Stimulated activated CD8-positive, alpha-beta memory T cell treated with anti-CD3 and anti-CD28 coated beads, Interleukin-15, amount 100 ng/mL, for 24 hours (primary cell): ENCODE measurements at places on chromosomes 5 and 9.

DNA sequence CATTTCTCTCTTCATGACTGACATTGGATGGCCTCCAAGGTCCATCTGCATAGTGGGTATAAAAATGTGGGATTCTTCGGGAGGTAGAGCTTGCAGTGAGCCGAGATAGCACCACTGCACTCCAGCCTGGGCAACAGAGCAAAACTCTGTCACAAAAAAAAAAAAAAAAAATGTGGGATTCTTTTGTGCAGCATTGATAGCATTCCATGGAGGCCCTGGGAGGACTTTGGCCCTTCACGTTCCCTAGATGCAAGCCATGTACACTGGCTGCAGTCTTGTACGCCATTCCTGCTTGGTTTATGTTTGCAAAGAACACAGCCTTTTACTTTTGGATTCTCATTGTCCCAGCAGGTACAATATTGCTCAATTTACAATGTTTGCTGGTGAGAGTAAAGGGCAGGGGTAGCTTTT lies 157.8 kb downstream of the SLCO4C1 start:
- DNase-seq: no peak

GRCh38 chr9:12274577-12274976 lies 418.6 kb upstream of the TYRP1 start:
- DNase-seq: no peak

DNA sequence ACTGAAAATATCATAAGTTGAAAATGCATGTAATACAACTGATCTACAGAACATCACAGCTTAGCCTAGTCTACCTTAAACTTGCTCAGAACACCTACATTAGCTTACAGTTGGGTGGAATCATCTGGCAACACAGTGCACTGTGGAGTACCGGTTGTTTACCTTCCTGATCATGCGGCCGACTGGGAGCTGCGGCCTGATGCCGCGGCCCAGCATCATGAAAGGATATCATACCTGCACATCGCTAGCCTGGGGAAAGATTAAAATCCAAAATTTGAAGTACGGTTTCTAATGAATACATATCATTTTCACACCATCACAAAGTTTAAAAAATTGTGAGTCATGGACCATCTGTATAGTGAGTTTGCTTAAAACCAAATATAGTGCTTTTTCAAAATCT lies 1.8 kb downstream of the HACD4 start:
- DNase-seq: no peak

DNA sequence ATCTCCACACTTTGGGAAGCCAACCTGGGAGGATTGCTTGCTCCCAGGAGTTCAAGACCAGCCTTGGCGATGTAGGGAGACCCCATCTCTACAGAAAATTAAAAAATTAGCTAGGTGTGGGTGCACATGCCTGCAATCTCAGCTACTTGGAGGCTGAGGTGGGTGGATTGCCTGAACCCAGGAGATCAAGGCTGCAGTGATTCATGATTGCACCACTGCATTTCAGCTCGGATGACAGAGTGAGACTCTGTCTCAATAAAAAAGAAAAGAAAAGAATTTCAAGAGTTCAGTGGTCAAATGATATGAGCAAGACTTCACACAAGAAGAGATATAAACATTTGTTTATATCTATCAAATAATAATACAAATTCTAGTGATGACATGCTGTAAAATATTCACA lies 23.0 kb upstream of the MTAP start:
- no peak for DNase-seq

DNA sequence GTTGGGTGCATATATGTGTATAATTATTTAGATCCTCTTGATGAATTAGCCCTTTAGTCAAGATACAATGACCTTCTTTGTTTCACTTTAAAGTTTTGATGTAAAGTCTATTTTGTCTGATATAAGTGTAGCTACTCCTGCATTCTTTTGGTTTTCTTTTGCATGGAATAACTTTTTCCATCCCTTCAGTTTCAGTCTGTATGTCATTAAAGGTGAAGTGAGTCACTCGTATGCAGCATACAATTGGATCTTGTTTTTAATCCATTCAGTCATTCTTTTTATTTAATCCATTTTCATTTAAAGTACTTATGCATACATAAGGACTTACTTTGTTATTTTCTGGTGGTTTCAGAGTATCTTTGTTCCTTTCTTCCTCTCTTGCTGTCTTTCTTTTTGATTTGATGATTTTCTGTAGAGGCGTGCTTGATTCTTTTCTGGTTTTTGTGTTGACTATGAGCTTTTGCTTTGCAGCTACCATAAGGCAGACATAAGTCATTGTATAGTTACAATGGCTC lies 36.3 kb upstream of the FAM120A start:
- DNase-seq: no peak

GRCh38 chr9:127781806-127782205 lies 3.3 kb upstream of the SH2D3C start:
- DNase-seq: no peak

DNA sequence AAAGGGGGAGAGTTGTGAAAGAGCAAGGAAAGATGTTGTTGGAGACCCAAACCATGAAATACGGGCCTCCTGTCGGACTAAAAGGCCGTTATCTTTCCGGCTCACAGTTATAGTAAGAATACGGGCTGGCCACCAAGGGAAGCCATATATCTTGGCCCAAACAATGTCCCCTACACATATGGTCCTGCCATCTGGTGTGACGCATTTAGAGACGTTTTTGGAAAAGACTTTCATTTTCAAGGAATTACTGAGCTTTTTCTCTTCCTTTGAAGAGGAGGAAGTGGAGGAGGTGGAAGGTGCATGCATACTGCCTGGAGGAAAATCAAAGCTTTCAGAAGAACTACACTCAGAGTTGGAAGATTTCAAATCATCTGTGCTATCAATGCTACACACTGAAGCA lies 26.7 kb downstream of the PWWP2A start:
- DNase-seq: no peak

- DNase-seq: no peak
These were observed 577 bp downstream of the TUT7 start for GRCh38 chr9:86353655-86354010.

DNA sequence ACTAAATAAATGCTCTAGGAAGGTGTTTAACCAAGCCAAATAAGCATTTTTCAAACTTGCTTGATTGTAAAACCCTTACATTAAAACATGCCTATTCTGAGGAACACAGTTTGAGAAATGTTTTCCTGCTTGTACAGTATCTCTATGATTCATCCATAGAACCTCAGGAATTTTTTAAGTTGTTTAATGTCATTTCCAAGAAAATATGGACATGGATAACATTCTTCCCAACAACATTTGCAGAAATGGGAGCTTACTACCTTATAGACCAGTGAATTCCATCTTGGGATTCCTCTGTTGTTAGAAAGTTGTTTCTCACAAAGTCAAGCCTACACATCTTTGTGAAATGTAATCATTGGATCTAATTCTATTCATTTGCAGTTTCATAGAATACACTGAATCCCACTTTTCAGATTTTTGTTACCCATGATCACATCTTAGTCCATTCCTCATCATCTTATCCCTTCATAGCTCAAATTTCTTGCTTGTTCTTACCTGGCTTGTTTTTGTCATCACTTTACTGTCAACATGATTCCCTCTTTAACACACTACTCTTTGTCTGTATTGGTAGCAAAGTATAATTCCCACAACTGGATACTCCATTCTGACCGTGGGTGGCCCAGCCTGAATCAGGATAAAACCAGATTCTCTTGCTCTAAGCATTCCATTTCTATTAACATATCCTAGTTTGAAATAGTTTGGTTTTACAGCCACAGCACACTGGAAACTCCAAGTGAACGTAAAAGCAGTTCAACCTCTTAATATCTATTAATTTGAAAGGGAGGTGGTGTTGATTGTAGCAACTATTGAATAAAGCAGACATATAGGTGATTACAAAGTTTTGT lies 49.4 kb upstream of the PAPPA start:
- DNase-seq: no peak

DNA sequence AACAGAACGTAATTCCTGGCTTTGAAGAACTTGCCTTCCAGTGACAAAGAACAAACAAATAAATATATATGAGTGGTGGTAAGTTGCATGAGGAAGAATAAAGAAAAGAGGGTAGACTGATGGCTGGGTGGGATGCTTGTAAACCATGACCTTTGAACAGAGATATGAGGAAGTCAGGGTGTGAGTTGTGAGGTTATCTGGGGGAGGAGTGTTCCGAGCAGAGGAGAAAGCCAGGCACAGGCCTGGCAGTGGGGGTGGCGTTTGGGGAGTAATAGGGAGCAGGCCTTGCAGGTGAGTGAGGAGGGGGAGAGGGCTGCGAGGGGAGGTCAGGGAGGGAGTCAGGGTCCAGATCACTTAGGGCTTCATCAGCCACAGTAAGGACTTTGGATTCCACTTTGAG lies 213.4 kb downstream of the PTTG1 start:
- no peak for DNase-seq

DNA sequence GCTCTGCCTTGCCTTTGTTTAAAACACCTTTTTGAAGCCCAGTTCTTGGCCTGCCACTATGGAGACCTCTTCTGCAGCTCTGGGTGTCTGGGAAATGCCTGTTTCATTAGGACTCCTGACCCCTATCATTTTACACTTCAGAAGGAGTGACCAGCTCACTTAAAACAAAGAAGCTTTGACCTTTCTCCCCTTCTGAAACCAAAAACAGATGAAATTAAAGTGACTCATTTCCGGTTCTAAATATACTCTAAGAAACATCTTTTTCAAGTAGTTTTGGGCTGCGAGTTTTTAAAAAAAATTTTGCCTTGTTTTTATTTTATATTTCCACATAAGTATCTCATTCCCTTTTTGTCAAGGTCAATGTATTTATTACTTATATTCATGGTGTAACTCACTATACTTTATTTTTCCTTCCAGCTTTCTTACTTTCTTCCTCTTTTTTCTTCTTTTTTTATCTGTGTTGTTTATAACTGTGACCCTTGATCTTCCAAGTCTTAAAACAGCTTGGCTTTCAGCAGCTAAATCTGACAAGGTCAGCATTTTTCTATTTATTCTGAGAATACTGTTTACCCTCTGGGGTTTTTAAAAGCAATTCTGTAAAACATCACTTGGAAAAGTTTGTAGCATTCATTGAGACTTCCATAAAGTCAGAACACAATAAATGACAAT lies 672.9 kb downstream of the NR2F1-AS1 start:
- DNase-seq: no peak

DNA sequence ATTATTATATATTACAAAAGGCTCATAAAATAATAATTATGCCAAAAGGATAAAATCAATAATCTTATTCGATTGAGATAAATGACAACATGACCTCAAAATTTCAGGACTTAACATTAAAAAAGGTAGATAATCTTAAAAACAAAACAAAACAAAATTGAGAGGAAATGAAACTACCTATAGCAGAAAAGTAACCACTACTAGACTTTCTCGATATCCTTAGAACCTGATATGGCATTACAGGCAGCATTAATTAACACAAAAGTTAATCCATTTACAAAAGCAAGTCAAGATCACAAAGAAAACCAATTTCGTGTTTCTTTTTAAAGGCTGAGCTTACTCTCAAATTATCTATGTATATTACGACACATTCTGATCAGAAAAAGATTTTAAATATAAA lies 29.9 kb downstream of the TMEM161B start:
- DNase-seq: no peak

GRCh38 chr5:71537687-71538086 lies 49.5 kb upstream of the MCCC2 start:
- no peak for DNase-seq

GRCh38 chr9:110777196-110777875 lies 108.7 kb downstream of the MUSK start:
- DNase-seq: no peak

DNA sequence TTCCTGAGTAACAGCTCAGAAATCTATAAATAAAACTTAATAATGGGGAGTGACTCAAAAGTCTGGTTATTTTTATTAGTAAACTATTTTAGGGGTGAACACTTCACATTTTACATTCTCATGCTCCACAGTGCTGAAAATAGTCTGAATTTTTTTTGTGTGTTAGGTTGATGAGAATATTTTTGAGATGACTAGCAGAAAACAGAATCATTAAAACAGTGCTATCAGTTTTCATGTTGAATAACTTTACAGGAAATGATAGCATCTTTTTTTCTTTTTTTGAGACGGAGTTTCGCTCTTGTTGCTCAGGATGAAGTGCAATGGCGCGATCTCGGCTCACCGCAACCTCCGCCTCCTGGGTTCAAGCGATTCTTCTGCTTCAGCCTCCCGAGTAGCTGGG lies 60.3 kb downstream of the TMC1 start:
- DNase-seq: no peak

GRCh38 chr9:126475933-126476555 lies 137.7 kb upstream of the LMX1B start:
- no peak for DNase-seq

DNA sequence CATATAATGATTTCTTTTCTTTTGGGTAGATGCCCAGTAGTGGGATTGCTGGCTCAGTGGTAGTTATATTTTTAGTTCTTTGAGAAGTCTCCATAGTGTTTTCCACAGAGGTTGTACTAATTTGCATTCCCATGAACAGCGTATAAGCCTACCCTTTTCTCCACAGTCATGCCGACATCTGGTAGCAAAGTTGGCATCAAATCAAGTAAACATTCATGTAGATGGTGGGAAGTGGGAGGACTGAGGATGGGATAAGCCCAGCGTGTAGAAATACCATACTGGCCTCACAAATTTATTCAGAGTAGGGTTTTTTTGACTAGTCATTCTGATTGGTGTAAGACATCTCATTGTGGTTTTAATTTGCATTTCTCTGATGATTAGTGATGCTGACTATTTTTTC lies 115.4 kb downstream of the EGFLAM start:
- DNase-seq: no peak

- no peak for DNase-seq
These were observed 1.0 kb downstream of the STARD4 start for GRCh38 chr5:111511174-111511830.

- DNase-seq: no peak
These were observed 51.4 kb upstream of the RARS1 start for GRCh38 chr5:168434746-168435321.

DNA sequence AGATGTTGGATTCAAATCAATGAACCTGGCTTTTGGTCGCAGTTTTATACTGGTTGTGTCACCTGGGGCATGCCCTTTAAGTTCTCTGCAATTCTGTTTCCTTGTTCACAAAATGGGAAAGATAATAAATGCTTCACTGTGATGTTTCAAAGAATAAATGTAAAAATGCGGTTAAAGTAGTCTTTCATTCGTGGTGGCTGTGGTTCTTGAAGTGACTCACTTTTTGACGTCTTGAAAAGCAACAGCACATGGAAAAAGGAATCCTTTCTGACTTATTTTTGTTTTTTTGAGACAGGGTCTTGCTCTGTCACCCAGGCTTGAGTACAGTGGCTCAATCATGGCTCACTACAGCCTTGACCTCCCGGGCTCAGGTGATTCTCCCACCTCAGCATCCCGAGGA lies 88.4 kb upstream of the SLIT3 start:
- DNase-seq: no peak
